ENCODE measurements at places on chromosomes 5 and 9. TPM values are rescaled to one million over a fixed set of nuclear protein-coding genes. Genes with fewer than 3 reads are reported as not detected.
A peak's percentile ranks its signal among the peaks of the same experiment; 100 is the strongest.

DNA sequence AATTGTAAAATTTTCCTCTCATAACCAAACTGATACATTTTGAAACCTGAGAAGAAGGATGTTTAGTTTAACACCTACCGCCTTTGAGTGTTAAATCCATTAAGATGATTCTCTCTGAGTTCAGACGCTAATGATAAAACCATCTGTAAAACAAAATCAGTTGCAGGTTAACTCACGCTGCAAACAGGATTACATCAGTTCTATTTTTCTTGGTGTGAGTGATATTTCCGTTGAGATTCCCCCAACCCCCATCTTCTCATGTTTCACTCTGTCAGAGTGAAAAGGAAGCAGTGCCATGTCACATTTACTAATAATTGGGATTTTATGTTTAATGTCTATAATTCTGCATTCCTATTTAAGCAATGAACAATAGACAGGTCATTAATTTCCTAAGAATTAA lies 146.5 kb downstream of the FANCC start:
- H3K27me3 ChIP-seq = no peaks in the 10 kb centered on the region
- H3K36me3 ChIP-seq = peaks cover 12% of the 10 kb centered on the region
- H3K27ac ChIP-seq = no peak overlapping the region
- peaks cover 19% of the 10 kb centered on the region for H3K4me1 ChIP-seq
- DNase-seq = no peak

- H3K36me3 ChIP-seq = no peaks in the 10 kb centered on the region
- no peak overlapping the region for H3K4me3 ChIP-seq
- peaks cover 61% of the 10 kb centered on the region for H3K27me3 ChIP-seq
- DNase-seq = no peak
These were observed 90.8 kb downstream of the LHX2 start for GRCh38 chr9:124102363-124102762.

DNA sequence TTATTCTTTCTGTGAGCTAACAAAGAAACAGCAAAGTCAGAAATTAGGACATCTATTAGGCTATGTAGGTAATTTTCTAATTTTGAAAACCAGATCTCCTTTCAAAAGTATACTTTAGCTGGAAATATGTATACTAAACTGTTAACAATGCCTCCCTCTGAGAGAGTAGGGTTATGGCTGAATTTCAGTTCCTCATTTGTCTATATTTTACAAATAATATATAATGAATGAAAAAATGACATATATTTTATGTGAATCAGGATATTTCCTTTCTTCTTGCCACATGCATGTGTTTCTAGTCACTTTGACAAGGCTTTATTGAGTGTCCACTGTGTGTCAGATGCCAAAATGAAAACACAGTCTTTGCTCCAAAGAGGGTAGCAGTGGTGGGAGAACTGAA lies 15.4 kb downstream of the HACD4 start:
- peaks cover 12% of the 10 kb centered on the region for H3K36me3 ChIP-seq
- H3K27me3 ChIP-seq = no peaks in the 10 kb centered on the region
- H3K4me3 ChIP-seq = no peak overlapping the region
- H3K27ac ChIP-seq = no peak overlapping the region
- DNase-seq = no peak

DNA sequence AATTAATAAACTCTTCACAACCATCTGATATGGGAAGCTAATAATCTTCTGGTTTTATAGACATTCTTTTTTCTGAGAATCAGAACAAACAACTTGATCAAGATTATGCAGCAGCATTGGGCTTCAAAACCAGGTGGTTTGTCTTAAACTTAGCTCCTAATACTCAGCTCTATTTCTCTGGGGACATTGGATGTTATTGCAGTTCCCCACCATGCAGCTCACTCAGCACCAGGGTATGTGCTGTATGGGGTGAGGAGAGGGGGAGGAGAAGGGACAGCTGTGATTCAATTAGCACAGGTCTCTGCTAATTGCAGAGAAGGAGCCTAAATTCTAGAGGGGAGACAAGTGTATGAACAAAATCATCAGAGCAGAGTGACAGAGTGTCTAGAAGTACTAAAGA lies 210.7 kb upstream of the TNC start:
- no peak overlapping the region for H3K27ac ChIP-seq
- H3K27me3 ChIP-seq = peaks cover 6% of the 10 kb centered on the region
- no peaks in the 10 kb centered on the region for H3K36me3 ChIP-seq
- DNase-seq = no peak
- H3K4me1 ChIP-seq = peaks cover 22% of the 10 kb centered on the region

GRCh38 chr5:169088028-169088725 lies 212.8 kb downstream of the SLIT3 start:
- peaks cover 12% of the 10 kb centered on the region for H3K36me3 ChIP-seq
- H3K27me3 ChIP-seq = peaks cover 10% of the 10 kb centered on the region
- H3K4me1 ChIP-seq = peaks cover 37% of the 10 kb centered on the region
- H3K27ac ChIP-seq = no peak overlapping the region
- no peak for DNase-seq

DNA sequence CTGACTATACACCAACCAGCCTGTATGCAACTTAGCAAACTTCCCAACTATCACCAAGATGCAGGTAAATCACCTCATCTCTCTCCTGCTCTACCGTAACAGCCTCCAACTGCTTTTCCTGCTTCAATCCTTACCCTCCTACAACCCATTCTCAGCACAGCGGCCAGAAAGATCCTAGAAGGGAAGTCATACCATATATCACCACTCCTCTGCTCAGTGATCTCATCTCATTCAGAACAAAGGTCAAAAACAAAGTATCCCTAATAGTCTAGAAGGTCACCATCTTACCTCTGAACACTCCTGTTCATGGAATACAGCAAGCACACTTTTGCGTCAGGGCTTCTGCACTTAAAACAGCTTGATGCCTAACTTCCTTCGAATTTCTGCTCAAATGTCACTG lies 62.2 kb upstream of the RNF38 start:
- H3K27ac ChIP-seq = no peak overlapping the region
- DNase-seq = no peak

GRCh38 chr9:135905380-135906258 lies 1.7 kb downstream of the CAMSAP1 start:
- H3K36me3 ChIP-seq = peaks cover 45% of the 10 kb centered on the region
- no peaks in the 10 kb centered on the region for H3K27me3 ChIP-seq
- peaks cover 34% of the 10 kb centered on the region for H3K4me1 ChIP-seq
- H3K27ac ChIP-seq = peak overlapping the region; percentile 96
- no peak for DNase-seq
- H3K4me3 ChIP-seq = peak overlapping the region; percentile 95

Gene ZNF354B
- 20.2 TPM for total RNA-seq

Gene PCDHB8
- total RNA-seq = 3.9 TPM

- no peak for DNase-seq
- H3K27me3 ChIP-seq = no peaks in the 10 kb centered on the region
- H3K36me3 ChIP-seq = peaks cover 10% of the 10 kb centered on the region
These were observed 7.2 kb downstream of the GRHPR start for GRCh38 chr9:37429441-37430285.

- H3K4me1 ChIP-seq = peaks cover 8% of the 10 kb centered on the region
- H3K27ac ChIP-seq = no peak overlapping the region
- no peak for DNase-seq
These were observed 33.8 kb upstream of the DTWD2 start for GRCh38 chr5:119022017-119022745.

DNA sequence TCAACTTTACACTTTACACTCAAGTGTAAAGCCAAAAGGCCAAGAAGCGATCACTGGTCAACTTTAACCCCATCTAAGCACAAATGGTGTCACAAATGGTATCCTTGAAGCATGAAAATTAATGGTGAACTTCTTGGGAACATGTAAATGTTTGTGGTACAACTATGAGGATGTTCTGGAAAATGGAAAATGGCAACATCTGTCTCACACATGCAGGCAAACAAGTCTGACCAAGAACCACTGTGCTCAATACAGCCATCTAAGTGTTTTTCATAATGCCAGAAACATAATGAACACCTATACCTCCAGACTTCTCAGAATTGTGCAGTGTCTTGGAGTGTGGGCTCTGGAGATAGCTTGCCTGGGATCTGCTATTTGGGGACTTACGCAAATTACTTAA lies 171.0 kb downstream of the GLIS3 start:
- DNase-seq = no peak
- H3K4me3 ChIP-seq = no peak overlapping the region
- peaks cover 6% of the 10 kb centered on the region for H3K4me1 ChIP-seq
- no peaks in the 10 kb centered on the region for H3K27me3 ChIP-seq
- H3K27ac ChIP-seq = no peak overlapping the region

- no peak for DNase-seq
- H3K27me3 ChIP-seq = no peaks in the 10 kb centered on the region
- H3K4me3 ChIP-seq = no peak overlapping the region
- no peaks in the 10 kb centered on the region for H3K36me3 ChIP-seq
- peaks cover 23% of the 10 kb centered on the region for H3K4me1 ChIP-seq
These were observed 854.3 kb upstream of the DMAC1 start for GRCh38 chr9:8653855-8654254.

DNA sequence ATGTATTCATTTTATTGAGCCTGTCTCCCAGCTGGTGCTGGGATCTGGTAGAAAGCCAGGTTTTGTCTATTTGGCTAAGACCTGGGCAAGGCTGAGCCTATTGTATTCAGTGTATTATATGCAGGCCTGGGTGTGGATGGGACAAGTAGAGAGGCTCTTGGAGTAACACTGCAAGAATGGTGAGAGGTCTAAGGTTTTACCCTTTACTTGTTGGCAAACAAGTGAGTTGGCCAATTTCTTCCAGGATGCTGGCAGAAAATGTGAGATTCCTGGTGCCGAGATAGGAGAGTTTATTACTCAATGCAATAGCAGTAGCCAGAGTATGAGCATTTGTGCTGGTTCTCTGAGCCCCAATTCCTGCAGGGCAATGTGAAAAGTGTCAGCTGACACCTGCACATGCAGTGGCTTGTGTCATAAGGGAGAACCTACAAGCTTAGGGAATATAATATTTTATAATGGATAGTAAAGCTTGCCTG lies 141.7 kb upstream of the PRLR start:
- peaks cover 4% of the 10 kb centered on the region for H3K4me1 ChIP-seq
- H3K4me3 ChIP-seq = no peak overlapping the region
- H3K36me3 ChIP-seq = no peaks in the 10 kb centered on the region
- no peak overlapping the region for H3K27ac ChIP-seq

GRCh38 chr5:166031926-166032325 lies 2259.5 kb upstream of the WWC1 start:
- H3K27me3 ChIP-seq = peaks cover 3% of the 10 kb centered on the region
- no peak overlapping the region for H3K27ac ChIP-seq
- no peak overlapping the region for H3K4me3 ChIP-seq
- H3K36me3 ChIP-seq = no peaks in the 10 kb centered on the region
- no peak for DNase-seq

DNA sequence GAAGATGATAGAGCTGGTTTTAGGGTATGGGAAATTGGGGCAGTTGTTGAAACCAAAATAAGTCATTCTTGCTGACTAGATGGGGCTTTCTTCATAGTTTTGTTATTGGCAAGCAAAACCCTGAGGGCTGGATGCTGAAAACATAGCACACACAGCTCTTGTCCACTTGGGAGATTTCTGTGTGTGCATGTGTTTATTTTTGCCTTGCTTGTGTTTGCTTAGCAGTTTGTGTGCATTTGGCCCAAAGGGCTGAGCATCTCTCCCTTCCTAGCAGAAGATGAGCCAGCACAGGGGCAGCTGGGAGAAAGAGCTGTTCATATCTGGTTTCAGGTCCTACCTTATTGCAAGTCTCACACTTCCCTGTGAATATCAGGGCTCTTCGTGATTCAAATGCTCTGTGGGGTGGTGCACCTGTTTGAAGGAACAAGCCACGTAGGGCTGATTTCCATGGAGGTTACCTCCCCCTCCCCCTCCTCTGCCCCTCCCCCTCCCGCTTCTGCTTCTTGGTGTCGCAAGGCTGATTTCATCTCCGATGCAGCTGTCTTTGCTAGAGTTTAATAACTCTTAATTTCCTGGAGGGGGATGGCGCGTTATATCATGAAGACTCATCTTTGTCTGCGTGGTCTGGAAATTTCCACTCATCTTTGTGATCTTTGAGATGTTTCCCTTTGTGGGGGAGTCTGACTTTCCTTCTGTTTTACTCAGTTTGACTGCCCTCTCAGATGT lies 296.5 kb downstream of the ARHGAP26 start:
- H3K4me3 ChIP-seq = peak overlapping the region; percentile 1
- peaks cover 33% of the 10 kb centered on the region for H3K4me1 ChIP-seq
- H3K36me3 ChIP-seq = peaks cover 6% of the 10 kb centered on the region
- no peaks in the 10 kb centered on the region for H3K27me3 ChIP-seq
- H3K27ac ChIP-seq = peak overlapping the region; percentile 22

DNA sequence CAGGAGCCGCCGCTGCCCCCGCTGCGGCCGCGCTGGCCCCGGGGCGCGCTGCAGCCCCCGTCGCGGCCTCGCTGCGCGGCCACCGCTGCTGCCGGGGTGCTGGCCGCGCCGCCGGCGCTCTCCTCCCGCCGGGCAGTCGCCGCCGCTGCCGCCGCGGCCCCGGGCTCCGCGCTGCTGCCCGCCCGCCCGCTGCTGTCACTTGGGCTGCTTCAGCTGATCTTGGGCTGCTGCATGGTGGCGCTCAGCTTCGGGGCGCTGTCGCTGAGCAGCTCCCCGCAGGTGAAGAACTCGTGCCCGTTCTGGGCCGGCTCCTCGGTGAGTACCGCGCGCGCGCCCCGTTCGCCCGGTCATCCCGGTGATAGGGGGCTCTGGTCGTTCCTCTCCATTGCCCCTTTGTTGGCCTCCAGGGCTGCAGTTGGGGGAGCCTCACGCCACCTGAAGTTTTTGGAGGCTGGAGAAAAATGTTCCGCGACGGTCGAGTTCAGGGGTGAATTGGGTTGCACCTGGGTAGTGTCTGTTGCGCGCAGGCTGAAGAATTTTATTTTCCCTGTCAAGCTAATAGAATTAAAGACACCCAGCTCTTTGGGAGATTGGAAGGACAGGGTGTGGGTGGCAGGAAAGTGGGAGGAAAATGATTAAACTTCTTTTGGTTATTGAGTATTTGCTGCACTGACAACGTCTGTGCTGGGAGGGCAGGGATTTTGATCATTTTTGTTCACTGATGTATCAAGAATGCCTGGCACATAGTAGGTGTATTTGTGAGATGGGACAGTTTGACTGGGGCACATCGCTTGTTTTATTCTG lies 596 bp downstream of the ENTREP1 start:
- H3K36me3 ChIP-seq = no peaks in the 10 kb centered on the region
- peak overlapping the region; percentile 78 for H3K4me3 ChIP-seq
- peak overlapping the region; percentile 29 for H3K27ac ChIP-seq
- H3K4me1 ChIP-seq = peaks cover 6% of the 10 kb centered on the region
- DNase-seq = no peak

Gene ISL1
- 39.4 TPM for total RNA-seq

- H3K4me1 ChIP-seq = peaks cover 2% of the 10 kb centered on the region
- no peak for DNase-seq
- H3K4me3 ChIP-seq = no peak overlapping the region
- no peaks in the 10 kb centered on the region for H3K27me3 ChIP-seq
- H3K36me3 ChIP-seq = no peaks in the 10 kb centered on the region
- no peak overlapping the region for H3K27ac ChIP-seq
These were observed 802.4 kb upstream of the ACO1 start for GRCh38 chr9:31582071-31582470.

Data from type B pancreatic cell (in vitro differentiated cells).